Stimulated activated naive CD8-positive, alpha-beta T cell treated with anti-CD3 and anti-CD28 coated beads, Interleukin-15, amount 100 ng/mL, for 72 hours (primary cell): ENCODE measurements at places on chromosomes 5 and 9.
A peak's percentile ranks its signal among the peaks of the same experiment; 100 is the strongest.

DNA sequence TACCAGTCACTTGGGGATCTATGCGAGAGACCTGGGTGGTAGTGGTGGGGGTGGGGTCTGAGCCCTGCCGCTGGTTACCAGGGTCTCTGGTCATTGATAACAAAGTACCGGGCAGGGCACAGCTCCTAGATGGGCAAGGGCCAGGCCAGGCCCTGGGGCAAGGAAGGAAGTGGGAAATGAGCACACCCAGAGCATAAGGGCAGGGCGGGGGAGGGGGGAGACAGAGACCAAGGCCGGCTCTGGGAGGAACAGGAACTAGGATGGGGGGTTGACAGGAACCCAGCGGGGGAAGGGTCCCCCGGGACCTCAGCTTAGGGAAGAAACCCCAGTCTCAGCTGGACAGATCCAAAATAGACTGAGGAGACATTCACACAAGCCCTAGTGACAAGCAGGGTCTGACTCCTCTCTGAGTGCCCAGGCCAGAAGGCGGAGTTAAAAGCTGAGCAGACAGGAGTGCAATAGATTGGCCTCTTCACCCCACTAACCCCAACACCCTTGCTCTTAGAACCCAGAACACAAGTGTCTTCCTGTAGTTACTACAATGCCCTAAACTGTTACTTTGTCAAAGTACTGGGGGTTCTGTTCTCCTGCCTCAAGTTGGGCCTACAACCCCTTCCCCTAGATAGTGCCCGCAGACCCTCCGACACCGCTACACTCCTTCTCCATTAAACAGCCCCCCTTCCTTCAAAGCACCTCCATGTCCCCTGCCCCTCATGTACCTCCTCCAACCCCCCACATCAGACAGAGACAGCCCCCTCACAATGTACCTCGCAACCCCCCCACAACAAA lies 628 bp downstream of the ATOSB start:
- DNase-seq = peak; percentile 45

DNA sequence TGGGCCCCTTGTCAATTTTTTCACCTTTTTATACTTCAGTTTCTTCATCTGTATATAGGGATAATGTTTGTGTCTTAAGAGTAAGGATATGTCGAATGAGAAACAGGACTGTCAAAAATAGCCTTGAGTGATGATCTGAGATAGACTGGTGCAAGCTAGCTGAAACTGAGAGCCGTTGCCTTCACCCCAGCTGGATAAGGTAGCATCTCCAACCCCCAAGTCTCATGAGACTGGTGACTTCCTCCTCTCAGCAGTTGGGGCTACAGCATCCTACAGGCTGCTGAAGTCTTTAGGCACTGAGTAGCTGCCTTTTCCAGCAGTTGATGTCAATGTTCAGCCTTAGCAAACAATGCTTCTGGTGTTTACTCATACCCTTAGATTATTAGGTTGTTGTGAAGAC lies 330.2 kb downstream of the OSTF1 start:
- DNase-seq = no peak

DNA sequence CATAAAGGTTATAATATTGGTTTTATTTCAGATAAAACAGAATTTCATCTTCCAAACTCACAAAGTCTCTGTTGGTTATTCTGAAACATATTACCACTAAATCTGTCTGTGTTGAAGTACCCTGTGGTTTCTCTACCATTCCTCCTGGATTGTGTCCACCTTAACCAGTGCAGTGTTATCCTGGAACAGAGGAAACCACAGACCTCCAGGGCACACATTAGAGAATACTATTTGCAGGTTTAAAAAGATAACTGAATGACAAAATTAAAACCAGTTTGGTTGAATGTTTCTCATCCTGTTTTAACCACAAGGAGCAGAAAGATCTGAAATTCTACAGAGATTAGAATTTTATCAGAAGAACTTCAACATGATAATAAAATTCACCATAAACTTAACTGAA lies 251.8 kb downstream of the CWC27 start:
- DNase-seq = no peak

DNA sequence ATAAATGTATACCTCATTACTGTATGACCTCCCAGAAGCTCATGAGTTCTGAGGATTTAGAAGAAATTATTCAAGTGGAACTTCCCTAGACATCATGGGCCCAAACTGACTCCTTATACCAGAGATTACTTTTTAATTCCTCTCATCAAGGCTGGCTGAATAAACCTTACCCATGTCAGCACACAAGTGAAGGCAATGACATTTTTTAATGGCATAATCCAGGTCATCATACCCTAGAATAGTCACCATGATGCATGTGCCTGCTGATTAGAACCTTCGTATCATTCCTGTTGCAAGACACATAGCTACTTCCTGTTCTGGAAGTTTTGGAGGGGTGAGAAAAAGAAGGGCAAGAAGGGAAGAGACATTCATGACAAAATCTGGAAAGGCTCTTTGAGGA lies 49.8 kb upstream of the IFNK start:
- DNase-seq = no peak

- no peak for DNase-seq
These were observed 3.5 kb downstream of the PAX5 start for GRCh38 chr9:37030611-37030939.

DNA sequence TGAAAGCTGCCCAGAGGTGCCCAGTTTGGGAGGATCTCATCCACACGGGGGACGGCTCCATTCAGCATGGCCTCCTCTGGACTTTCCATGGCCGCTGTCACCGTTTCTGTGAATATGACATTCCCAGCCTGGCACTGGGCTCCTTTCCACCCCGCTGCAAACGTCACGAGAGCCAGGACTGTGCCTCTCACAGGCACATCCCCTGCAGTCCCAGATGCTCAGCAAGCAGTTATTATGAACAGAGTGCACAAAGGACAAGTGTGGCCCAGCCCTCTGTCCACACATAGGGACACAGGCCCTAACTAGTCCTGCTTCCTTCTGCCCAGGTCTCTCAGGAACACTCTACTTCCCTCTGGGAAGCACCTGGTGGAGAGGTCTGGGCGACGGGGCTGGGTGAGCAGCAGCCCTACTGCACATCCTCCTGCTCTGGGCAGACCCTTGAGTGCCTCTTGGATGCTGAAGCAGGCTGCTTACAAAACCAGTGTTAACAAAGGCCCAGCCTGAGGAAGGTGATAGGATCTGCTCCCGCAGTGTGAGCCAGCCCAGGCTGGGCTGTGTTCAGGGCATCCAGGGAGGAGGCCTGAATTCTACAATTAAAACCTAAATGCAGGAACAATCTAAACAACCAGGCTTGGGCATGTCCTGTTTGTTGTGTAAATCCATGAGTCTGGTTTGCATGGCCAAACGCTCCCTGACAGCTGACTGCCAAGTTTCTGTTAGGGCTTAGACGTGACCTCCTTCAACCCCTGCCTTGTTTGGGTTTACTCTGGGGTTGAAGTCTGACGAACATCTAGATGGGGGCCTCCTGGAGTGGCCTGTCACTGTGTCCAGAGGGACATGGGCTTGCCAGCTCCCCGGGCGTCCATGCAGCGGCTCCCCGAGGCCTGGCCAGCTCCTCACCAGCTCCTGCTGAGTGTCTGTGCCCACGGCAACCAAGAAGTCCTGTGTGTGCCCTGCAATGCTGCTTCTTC lies 269.8 kb downstream of the GADD45G start:
- DNase-seq = no peak

GRCh38 chr9:91810286-91810905 lies 139.6 kb downstream of the ROR2 start:
- no peak for DNase-seq

DNA sequence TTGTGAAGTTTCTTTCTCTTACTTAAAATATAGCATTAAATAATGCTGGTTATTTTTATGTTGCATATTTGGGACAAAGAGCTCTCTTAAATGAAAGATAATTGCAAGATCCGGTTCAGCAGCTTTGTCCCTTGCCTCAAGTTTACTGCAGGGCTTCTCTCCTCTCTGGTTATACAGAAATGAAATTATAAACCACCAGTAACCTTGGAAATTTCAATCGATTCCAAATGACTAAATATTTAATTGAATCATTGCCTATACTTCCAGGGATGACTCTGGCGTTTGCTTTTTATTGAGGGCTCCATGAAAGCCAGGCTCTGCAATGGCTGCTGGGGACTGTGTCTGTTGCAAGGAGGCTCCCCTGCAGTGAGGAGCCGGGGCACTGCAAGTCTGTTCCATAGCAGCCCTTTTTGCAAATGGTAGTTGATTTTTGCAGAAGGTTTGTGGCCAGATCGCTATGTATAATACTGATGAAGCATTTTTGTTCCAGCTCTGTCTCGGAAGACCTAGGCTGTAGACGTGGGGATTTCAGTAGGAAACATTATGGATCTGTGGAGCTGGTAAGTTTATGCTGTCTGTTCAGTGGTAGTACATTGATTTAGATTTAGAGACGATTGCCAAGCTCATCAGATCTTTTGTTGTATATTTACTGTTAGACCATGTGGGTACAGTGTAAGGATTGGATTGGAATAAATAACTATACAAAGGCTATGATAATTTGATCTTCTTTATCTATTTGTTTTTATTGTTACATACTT lies at the start of gene GARNL3:
TSS of gene GARNL3 (plus strand) at position 313 of the 758 bp plus-strand sequence. CDS start at position 417, 104 bp downstream.
- DNase-seq = no peak

DNA sequence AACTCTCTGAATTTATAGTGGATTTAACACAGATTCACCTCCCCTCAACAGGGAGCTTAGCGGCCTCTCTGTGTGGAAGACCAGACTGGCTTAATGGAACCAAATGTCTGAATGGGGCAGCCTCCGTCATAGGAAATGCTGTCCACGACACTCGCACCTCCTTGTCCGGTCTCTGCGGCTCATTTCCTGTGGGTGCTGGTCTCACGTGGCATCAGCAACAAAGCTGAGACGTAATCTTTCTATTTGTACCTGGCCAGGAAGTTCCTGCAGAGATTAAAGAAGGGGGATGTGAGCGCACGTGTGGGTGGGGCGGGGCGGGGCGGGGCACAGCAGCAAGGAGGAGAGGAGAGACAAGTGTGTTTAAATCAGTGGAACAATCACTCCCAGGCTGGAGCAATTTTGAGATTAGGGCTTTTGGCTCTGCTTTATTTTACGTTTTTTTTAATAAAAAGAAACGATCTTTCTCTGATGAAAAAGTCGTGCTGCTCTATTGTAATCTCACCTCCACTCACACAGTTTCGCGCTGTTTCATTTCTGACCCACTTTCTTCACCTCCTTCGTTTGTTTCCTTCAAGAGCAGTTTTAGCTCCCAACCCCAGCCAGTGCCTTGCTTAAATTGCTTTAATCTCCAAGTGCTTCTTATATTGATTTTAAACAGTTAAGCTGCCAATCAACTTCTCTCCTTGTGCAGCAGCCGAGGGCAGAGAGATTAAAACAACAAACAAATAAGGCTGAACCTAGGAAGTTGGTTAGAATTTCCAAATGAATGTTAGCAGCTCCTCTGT lies 132.2 kb upstream of the ASTN2 start:
- peak; percentile 10 for DNase-seq

- no peak for DNase-seq
These were observed 95.1 kb downstream of the SH3TC2 start for GRCh38 chr5:148967783-148968182.

- no peak for DNase-seq
These were observed 21.5 kb downstream of the MVB12B start for GRCh38 chr9:126347911-126348760.

DNA sequence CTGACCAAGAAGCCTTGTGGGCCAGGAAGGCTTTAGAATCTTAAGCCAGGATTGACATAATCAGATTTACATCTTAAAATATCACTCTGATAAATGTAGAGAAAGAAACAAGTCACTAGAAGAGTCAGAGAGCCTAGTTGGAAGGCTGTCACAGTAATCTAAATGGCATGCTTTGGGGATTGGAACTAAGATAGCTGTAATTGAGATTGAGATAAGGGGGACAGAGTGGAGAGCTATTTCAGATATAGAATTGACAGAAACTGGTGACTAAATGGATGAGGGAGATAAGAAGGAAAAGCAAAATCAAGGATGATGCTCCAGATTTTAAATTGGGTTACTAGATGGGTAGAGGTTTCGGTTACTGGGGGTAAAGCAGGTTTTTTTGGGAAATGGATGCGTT lies 100.5 kb downstream of the XRCC4 start:
- DNase-seq = no peak

DNA sequence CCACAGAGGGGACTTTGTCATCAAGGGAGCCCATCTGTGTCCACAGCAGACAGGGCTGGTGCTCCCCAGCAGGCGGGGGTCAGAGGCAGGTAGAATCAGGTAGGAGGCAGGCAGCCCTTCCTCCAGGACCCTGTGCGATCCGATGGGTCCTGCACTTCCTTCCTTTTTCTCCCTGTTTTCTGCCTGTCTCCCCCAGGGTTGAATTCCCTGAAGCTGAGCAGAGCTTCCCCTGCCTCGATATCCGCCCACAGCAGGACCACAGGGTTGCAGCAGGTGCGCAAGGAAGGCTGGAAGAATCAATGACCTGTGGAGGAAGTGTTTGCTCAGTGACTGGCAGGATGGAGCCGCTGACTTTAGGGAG lies 69.2 kb downstream of the MRPL36 start:
- no peak for DNase-seq

DNA sequence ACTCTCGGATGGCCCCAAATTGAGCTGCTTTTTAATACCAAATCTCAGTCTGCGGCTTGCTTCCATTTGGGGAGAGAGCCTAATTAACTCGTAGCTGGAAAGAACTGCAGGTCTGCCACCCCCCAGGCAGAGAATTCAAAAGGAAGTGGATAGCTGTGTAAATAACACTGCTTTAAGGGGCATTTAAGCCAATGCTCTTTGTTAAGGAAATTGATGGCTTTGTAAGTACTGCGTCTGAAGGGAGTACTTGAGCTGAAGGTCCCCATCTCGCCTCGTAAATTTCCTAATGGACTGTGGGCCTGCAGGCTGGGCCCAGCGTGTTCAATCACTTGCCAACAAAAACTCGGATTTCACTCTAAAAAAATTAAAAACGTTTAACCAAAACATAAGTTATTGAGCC lies 132.7 kb downstream of the PAPPA start:
- no peak for DNase-seq

- DNase-seq = no peak
These were observed 101.9 kb downstream of the NFIB start for GRCh38 chr9:14212077-14212476.

DNA sequence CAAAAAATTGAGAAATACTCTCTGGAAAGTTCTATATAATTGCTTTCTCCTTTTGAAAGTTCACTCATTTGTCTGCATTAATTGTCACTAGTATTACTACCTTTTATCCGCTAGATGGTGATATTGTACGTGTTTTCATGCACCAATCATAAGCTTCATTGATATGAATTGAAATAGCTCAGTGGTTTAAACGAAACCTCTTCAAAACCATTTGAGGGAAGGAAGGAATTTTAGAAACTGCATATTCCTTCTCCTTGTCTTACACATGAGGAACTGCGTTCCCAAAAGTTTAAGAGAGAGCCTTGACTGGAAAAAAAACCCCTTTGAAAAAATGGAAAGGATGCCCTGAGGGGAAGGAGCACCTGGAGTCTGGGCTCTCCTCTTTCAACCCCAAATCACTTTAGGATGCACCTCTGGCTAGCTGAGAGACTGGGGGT lies 98.6 kb downstream of the YTHDC2 start:
- DNase-seq = no peak

GRCh38 chr9:5364294-5365024 lies 24.8 kb upstream of the RLN1 start:
- DNase-seq = no peak
